ENCODE measurements at places on chromosomes 5 and 9. TPM values are rescaled to one million over a fixed set of nuclear protein-coding genes. Genes with fewer than 3 reads are reported as not detected.

The NUP214 gene
- total RNA-seq, result 15.1 TPM

The PCDHGA9 gene
- total RNA-seq, result 1.4 TPM

The DIAPH1 gene
- total RNA-seq, result 49.1 TPM

The UBE2D2 gene
- 69.2 TPM for total RNA-seq

The SLC31A1 gene
- total RNA-seq, result 29.2 TPM
